ENCODE measurements at places on chromosomes 16 and 17.

GRCh38 chr17:74307984-74308773, 17.8 kb upstream of the KIF19 start:
- DNase-seq = no peak

DNA sequence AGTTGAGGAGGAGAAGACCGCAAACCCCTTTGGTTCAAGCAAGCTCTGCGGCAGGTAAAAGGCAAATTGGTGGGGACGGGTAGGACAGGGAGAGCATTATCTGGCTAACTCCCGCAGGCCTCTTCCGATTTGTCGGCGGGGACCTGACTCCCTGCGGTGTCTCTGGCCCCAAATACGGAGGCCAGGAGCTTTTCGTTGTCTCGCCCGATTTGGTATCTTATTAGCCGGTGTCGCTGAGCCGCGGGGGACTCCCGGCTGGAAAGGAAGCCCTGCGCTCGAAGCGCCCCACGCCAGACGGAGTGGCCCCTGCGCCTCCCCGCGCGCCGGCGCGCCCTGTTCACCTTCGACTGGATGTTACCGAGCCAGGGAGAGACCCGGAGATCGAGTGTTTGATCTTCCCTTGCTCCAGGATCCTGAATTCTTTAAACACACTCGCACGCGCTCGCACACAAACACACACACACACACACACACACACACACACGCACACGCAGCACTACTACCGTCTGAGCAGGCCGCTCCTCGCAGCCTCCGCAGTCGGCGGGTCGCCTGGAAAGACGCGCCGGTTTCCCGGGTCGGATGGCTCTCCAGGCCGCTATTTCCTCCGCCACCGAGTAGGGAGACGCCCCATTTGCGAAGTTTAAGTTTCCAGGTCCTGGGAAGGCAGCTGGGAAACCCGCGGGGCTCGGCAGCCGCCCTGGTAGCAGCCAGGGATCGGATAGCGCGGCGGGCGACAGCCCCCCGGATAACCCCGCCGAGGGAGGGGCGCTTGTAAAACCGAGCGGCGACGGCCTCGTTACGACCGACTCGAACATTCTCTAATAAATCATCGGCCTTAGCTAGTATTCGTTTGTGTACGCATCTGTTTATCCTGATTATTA, 3.3 kb downstream of the PRAC1 start:
- DNase-seq = peak; percentile 76

- peak; percentile 92 for DNase-seq
Observed at GRCh38 chr16:89093602-89094251, at the start of gene ACSF3. Gene ACSF3, plus strand, starts transcription at chr16:89093852. Its CDS starts 6,830 bp downstream, at chr16:89100682.

DNA sequence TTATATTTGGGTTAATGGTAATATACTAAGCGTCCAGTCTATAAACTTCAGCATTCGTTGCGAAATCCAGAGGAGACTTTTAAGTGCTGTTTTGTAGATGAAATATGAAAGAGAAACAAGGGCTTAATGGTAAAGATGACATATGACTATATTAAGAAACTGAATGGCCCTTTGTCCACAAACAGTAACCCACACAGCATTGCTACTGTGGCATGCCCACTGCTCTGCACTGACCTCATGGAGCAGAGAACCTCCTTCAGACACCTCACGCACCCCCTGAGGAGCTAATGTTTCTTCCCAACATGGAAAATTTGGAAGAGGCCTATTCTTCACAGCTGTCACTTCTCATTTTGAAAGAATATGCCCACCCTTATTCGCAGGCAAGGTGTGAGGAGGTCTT, 26.7 kb downstream of the ASPA start:
- no peak for DNase-seq

DNA sequence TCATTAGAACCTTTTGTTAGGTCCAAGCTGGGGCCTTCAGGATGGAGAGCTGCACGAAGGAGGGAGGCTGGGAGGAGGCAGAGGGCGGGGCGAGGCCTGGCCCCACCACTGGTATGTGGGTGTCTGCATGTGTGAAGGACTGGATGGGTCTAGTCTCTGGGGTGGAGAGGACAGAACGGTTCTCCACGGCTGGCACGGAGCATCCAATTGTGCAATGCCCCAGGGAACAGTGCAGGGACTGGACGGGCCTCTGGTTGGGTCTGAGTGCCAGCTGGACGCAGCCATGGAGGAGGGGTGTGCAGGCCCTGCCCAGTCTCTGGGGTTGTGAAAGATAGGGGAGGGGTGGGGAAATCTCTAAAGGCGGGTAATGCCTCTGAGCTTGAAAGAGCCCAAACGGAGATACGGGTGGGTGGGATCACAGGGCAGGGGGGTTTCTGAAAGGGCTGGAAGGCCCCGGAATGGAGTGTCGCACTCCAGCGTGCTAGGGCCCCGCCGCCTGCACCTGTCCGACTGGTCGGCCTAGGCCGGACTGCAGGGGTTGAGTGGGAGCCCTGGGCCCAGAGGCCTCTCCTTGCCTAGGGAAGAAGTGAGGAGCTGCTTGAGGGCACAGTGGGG, 1.6 kb downstream of the PPL start:
- DNase-seq = no peak

DNA sequence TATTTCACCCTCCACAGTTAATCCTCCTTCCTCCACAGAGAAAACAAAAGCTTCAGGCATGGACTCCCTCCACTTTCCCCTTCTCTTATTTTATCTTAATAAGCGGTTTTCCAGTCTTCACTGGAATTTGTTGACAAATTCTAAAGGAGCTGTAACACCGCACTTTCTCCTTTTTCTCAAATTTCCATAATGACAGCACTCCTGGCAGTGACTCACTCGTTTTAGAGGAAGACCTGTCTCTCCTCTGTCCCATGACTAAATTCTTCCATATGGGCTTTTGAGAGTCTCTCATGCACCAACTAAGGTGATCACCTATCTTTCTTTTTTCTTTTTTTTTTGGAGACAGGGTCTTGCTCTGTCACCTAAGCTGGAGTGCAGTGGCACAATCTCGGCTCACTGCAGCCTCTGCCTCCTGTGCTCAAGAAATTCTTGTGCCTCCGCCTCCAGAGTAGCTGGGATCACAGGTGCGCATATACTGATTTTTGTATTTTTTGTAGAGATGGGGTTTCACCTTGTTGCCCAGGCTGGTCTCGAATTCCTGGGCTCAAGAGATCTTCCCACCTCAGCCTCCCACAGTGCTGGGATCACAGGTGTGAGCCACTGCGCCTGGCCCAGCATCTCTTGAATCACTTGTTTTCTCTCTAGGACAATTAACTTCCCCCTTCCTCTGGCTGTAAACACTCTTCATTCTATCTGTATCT, 7.7 kb downstream of the ITGAM start:
- no peak for DNase-seq

DNA sequence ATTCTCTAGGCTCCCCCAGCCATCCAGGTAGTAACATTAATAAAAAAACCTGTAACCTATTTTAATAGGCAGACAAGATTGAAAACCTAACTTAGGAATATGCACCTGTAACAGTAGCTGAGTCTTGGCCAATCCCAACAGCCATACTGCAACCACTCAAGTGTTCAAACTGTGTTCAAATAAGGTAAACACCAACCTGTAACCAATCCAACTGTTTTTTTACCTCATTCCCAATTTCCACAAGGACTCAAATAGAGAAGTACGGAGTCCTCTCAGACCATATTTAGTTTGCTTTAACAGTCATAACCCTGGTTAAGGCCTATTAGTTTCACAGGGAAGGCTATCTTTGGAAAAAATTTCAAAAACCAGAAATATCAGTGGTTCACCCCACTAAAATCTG, 40.4 kb upstream of the NOS2 start:
- DNase-seq = no peak

- DNase-seq = no peak
Observed at GRCh38 chr16:4179020-4179419, 62.8 kb upstream of the ADCY9 start.
